Activated T-helper 1 cell treated with anti-CD3 and anti-CD28 coated beads, Interleukin-2, amount 50 U/mL, for 16 hours (primary cell): ENCODE measurements at places on chromosomes 1 and 21.

- no peak for DNase-seq
Observed at GRCh38 chr1:9322661-9323244, 30.1 kb downstream of the SPSB1 start.

GRCh38 chr1:207849016-207849415 is 61.9 kb downstream of the CD34 start:
- DNase-seq: no peak

GRCh38 chr1:174219606-174220370 is 60.5 kb downstream of the RABGAP1L start:
- DNase-seq: no peak

- no peak for DNase-seq
Observed at GRCh38 chr21:36163750-36164741, 7.4 kb downstream of the DOP1B start.

DNA sequence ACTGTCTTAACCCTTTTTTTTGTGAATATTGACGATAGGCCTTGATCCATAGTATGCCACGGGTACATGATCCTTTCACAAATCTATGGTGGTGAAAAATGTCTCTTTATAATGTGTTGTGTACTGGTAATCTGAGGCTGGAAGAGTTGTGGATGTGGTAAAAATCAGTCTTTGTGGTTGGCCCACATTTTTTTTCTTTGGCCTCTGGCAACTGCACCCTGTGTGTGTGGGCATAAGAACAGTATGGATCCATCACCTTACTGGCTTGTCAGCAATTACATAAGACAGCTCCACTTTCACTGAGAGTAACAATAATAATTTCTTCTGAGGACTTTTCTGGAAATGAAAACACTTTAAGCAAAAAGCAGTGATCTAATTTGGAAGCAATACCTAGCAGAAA is 101.6 kb downstream of the GABPA start:
- no peak for DNase-seq

DNA sequence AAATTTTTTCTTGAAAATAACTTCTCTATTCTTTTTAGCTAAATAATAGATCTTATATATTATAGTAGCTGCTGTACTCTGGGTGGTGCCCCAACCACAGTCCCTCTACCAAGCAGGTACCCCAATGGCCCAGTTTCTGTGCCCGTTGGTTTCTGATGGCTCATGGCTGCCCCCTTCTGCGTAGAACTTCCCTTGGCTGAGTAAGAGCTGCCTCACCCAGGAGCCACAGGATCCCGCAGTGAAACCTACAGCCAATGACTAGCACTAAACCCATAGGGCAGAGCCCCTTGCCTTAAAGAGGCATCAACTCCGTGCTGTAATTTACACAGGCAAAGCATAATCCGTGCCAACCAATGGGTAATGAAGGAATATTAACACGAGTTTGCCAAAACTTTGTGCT is 247.5 kb downstream of the USH2A start:
- DNase-seq: no peak

DNA sequence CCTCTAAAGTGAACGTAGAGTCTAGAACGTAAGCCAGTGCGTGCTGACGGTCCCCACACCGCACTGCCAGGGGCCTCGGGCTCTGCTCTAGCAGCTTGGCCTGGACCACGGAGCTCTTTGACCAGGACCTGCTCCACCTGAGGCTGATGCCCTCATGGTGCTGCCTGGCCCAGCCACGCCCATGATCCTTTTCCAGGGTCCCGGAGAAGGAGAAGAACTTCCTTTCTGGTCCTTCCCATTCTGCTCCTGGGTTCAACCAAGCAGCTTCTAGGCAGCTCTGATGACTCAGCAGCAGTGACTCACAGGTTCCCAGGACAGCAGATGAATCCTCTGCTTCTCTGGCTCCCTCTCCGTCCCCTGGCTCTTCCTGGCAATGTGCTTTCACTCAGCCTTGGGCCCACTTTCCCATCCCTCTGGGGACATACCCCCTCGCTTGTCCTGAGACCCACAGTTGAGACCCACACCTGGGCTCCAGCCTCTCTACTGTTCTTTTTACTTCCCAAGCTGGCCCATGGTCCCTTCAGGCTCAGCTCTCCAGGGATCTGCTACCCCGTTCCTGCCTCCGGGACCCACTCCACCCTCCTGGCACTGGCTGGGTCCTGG is 246.3 kb upstream of the RAB4A start:
- no peak for DNase-seq
